ENCODE measurements at places on chromosomes 1 and 21.

GRCh38 chr1:62318320-62318755 lies 896 bp downstream of the KANK4 start:
- DNase-seq, result no peak

DNA sequence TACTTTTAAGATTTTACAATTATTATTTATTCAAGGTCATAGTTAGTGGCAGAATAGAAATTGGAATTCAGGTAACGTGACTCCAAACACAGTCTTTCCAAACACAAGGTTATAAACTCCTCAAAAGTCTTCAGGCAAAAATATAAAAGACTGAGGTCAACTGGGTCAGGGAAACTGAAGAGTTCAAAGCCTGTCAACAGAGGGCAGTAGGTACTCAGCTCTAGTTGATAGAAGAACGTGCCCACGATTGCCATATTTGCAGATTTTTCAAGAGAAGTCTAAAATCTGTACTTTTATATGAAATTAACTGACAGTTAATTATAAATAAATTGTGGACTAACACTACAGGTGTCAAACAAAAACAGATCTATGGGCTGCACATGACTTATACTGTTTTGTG lies 135.0 kb downstream of the LHX4 start:
- no peak for DNase-seq

DNA sequence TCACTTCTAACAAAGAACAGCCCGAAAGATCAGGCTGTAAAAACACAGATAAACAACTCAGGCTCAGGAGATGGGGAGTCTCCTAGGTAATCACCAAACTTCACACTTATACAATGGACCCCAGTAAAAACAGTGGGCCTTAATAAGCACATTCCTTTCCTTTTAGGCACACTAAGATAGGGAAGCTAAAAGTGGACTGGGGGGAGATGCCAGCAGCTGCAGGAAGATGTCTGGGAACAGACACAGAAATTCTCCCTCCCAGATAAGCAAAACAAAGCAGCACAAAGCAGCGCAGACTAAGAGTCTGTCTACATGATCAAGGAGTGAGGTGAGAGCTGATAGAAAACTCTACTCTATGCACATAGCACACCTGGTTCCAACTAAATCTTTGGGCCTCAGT lies 29.0 kb upstream of the CTBS start:
- DNase-seq, result no peak

DNA sequence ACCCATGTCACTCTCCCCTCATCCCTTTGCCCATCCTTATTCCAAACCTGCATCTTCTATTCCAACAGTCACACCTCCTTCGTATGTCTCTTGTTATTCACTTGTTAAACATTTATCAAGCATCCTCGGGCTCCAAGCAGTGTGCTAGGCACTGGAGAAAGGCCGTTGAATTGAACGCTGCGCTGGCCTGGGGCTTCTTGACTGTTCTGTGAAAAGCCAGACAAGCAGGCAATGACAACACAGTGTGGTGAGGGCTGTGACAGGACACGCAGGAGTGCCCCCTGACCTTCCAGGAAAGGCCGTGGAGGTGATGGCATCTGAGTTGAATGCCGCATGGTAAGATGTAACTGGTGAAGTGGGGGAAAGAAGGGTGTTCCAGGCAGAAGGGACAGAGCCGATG lies 19.2 kb downstream of the ETV3 start:
- no peak for DNase-seq

DNA sequence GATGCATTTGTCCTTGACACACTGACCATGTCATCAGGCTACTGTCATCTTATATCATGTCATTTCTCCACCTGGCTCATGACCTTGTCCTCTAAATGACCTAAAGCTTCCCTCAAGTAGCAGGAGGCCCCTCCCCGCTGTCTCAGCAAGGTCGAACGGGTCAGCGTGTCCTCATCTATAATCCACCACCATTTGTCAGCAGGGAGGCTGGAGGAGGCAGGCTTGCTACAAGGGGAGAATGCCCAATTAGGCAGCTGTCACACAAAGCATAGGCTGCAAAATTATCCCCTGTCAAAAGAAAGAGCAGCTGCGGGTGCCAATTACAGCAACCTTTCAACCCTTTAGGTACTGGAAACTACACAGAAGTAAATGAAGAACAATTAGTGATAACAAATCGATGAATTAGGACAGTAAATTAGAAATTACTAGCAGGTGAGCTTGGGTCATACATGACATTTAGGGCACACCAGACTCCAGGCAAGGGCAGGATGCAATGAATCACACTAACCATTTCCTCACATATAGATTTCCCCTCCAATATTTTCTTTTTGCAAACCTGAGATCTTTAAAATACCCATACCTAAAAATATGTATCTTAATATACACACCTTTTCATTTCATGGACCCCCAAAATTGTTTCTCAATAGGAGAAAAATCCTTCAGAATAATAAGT lies 61.2 kb downstream of the NRIP1 start:
- no peak for DNase-seq

DNA sequence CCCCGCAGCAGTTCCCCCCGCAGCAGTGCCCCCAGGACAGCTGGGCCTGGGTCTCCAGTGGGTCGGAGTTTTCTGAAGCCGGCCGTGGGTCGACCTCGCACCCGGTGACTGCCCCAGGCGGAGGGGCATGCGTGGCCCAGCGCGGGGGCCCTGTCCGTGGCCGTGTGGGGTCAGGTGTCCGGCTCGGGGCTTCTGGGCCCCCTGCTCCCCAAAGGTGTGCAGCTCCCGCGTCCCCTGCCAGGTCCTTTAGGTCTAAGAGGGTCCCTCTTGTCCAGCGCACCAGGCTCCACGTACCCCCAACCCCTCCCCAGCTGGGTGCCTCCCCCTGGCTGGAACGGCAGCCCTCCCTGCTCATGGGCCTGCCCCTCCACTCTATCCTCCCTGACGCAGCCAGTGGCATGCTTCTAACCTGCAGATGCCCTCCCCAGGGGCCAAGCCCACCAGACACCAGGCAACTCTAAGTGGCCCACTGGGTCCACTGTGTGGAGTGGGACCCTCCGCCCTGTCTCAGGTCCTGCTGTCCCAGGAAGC lies 5.9 kb upstream of the HES4 start:
- no peak for DNase-seq

GRCh38 chr1:221066351-221067001 lies 187.2 kb downstream of the HLX start:
- no peak for DNase-seq

- no peak for DNase-seq
These were observed 100.0 kb upstream of the ACTL8 start for GRCh38 chr1:17655169-17655568.

DNA sequence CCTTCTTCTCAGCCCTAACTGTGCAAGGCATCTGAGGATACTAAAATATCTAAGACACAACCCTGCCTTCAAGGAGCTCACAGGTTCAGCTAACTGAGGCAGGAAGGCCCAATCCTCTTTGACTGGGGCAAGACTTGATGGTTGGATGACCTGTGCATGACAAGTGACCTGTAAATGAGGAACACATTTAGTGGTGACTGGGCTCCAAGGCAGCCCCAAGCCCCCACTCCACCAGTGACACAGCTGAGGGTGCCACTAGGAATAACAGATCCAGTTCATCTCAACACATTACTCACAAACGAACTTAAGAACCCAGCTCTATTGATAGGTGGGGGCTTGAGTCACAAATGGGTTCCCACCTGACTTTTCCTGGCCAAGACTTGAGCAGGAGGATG lies 244.7 kb upstream of the IRF2BP2 start:
- no peak for DNase-seq

DNA sequence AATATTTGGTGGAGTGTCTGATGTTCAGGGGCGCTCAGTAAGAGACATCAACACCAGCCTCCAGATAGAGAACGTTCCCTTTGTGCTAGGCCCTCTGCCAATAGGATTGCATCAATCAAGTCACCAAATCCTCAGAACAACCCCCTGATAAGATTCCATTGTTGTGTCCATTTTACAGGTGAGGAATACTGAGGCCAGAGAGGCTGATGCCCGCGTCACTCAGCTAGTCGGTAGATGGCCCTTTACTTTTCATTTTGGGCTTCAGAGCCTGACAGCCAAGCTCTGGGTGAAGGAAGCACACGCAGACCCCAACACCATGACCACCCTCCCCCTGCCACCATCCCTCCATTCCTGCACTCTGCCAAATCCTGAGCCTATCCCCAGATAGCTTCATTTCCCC lies 406.2 kb downstream of the PTPRU start:
- no peak for DNase-seq

GRCh38 chr1:226645279-226645976 lies 93.7 kb downstream of the ITPKB start:
- no peak for DNase-seq

DNA sequence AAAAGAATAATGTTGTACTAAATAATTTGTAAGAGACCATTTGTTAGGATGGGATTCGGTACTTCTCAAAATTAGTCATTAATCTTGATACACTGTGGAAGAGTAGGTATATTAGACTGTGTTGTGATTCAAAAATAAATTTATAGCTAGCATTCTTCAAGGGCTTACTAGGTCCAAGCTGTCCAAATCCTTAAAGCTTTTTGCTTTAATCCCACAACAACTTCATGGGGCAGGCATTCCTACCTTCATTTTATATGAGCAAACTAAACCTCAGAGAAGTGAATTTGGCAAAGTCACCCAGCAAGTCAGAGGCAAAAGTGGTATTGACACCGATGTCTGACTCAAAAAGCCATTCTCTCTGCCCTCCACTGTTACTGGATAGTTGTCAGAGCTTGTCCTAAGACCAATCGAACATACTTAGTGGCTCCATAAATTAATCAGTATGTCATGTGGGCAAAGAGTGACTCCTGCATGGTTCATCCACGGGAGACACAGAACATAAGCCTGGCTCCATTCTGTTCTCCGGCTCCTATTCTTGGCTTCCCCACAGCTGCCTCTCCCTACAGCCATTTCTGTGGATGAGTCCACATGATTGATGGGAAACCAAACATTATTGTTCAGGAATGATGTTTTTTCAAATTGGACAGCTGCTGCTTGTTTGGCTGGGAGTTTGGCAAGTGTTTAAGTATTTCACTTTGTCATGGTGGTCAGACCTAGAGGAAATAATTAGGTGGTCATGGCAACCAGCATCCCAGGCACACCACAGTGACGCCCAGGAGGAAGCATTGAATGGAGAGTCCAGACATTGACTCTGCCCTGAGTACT lies 133.4 kb upstream of the FGGY start:
- no peak for DNase-seq
